ENCODE measurements at places on chromosomes 2 and 18. TPM values are rescaled to one million over a fixed set of nuclear protein-coding genes. Genes with fewer than 3 reads are reported as not detected.

DNA sequence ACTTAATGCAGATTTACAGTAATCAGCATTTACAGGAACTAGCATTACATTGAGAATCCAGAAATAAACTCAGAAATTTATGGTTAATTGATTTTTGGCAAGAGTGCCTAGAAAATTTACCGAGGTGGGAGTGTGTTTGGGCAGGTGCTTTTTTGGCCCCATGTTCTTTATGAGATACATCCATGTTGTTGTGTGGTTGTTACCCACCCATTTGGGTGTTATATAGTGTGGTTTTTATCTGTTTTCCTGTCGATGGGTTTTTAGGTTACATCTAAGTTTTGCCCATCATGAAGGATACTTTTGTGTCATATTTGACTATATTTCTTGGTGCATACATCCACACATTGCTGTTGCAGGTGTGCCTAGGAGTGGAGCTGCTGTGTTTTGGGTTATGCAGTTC is 82.0 kb downstream of the ATP9B start:
- no peak overlapping the region for H3K27ac ChIP-seq
- H3K27me3 ChIP-seq: no peaks in the 10 kb centered on the region
- no peak overlapping the region for H3K4me3 ChIP-seq
- no peaks in the 10 kb centered on the region for H3K36me3 ChIP-seq
- no peaks in the 10 kb centered on the region for H3K4me1 ChIP-seq

CFAP65 gene
- total RNA-seq: 0.13 TPM

- H3K4me1 ChIP-seq: no peaks in the 10 kb centered on the region
- no peak for DNase-seq
- no peaks in the 10 kb centered on the region for H3K36me3 ChIP-seq
- no peak overlapping the region for H3K4me3 ChIP-seq
- H3K27me3 ChIP-seq: no peaks in the 10 kb centered on the region
Observed at GRCh38 chr18:60599267-60599666, 226.7 kb upstream of the MC4R start.

DNA sequence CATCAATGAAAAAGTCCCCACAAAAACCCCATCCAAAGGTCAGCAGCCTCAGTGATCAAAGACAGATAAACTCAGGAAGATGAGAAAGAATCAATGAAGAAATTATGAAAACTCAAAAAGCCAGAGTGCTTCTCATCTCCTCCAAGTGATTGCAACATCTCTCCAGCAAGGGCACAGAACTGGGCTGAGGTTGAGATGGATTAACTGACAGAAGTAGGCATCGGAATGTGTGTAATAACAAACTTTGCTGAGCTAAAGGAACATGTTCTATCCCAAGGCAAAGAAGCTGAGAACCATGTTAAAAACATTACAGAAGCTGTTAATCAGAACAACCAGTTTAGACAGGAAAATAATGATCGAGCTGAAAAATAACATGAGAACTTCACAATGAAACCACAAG is 442.8 kb upstream of the SYT4 start:
- H3K4me1 ChIP-seq: no peaks in the 10 kb centered on the region
- H3K27me3 ChIP-seq: no peaks in the 10 kb centered on the region
- H3K4me3 ChIP-seq: no peak overlapping the region

VAMP8 gene
- 34.4 TPM for total RNA-seq

DNA sequence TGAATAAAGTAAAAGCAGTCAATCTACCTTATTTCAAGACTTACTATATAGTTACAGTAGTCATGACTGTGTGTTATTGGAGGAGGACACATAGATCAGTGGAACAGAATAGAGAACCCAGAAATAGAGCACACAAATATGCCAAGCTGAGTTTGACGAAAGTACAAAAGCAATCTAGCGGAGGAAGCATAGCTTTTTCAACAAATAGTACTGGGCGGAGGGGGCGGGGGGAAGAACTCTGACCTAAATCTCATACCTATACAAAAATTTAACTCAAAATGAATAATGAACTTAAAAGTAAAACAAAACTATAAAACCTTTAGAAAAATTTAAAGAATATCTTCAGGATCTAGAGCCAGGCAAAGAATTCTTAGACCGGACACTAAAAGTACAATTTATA is 139.1 kb downstream of the AGPS start:
- H3K27ac ChIP-seq: no peak overlapping the region
- no peak overlapping the region for H3K4me3 ChIP-seq
- H3K27me3 ChIP-seq: no peaks in the 10 kb centered on the region
- H3K4me1 ChIP-seq: peaks cover 4% of the 10 kb centered on the region

IL37 gene
- total RNA-seq: not detected

DNA sequence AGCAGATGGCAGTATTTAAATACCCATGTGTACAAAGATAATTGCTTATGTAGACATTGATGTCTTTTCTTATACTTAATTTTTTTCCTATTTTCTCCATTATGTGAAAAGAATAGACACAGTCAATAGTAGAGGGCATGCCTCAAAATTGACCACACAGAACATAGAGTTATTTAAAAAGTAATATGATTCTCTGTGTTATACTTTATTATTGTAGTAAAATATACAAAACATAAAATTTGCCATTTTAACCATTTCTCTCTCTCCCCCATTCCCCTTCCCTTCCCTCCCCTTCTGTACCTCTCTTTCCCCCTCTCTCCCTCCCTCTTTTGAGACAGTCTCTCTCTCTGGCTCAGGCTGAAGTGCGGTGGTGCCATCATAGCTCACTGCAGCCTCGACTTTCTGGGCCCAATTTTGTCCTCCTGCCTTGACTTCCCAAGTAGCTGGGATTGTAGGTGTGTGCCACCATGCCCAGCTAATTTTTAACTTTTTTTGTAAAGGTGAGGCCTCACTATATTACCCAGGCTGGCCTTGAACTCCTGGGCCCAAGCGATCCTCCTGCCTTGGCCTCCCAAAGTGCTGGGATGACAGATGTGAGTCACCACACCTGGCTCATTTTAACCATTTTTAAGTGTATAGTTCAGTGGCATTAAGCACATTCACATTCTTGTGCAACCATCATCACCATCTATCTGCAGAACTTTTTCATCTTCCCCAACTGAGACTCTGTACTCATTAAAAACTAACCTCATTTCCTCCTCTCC is 179.7 kb downstream of the MCFD2 start:
- no peaks in the 10 kb centered on the region for H3K36me3 ChIP-seq
- H3K27me3 ChIP-seq: no peaks in the 10 kb centered on the region
- no peak for DNase-seq
- H3K4me3 ChIP-seq: no peak overlapping the region
- no peak overlapping the region for H3K27ac ChIP-seq
- peaks cover 6% of the 10 kb centered on the region for H3K4me1 ChIP-seq

GRCh38 chr2:164044622-164045021 is 308.8 kb upstream of the FIGN start:
- H3K36me3 ChIP-seq: no peaks in the 10 kb centered on the region
- no peaks in the 10 kb centered on the region for H3K27me3 ChIP-seq
- no peak overlapping the region for H3K27ac ChIP-seq
- no peaks in the 10 kb centered on the region for H3K4me1 ChIP-seq
- no peak overlapping the region for H3K4me3 ChIP-seq

DNA sequence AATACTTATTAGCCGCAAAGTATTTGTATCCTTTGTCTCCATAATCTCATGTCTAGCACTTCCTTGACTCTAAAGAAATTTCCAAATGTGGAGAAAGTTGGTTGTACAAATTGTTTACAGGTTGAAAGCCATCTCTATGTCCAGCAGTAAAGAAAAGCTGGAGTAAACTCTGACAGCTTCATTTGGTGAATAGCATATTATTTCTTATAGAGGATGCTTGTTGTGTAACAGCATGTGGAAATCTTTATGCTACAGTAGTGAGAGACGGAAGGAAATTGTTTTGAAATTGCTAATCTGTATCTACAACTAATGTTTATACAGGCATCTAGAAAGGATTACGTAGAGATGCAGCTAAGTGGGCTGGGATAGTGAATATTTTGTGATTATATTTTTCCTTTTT is 78.5 kb downstream of the UGGT1 start:
- no peak for DNase-seq
- H3K36me3 ChIP-seq: peaks cover 49% of the 10 kb centered on the region
- no peaks in the 10 kb centered on the region for H3K4me1 ChIP-seq
- no peaks in the 10 kb centered on the region for H3K27me3 ChIP-seq
- H3K4me3 ChIP-seq: no peak overlapping the region
- H3K27ac ChIP-seq: no peak overlapping the region

DNA sequence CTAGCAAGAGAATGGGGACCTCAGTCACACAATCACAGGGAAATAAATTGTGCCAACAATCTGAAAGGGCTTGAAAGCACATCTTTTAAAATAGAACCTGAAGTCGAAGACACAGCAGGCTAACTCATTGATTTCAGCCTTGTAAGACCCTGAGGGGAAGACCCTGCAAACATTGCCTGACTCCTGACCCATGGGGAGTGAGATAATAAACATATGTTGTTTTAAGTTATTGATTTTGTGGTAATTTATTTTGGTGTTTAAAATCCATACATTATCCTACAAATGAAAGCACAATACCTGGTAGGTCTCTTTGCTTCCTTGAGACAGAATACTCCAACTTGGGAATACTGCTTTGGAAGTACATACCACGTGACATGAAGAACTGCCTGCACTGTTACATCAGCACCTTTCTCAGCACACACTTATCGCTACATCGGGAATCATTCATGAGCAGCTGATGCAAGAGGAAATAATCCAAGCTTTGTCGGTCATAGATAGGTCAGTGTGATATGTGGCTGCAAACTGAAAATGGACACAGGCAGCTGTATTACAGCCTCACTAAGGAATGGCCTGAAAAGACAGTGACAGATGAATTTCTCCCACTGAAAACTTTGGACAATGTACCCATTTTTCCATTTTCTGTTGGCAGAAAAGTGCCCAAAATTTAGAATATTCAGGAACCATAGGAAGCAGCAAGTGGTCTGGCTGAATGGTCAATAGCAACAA is 494.5 kb upstream of the MAP2 start:
- no peaks in the 10 kb centered on the region for H3K27me3 ChIP-seq
- H3K36me3 ChIP-seq: no peaks in the 10 kb centered on the region
- no peak overlapping the region for H3K27ac ChIP-seq
- no peak overlapping the region for H3K4me3 ChIP-seq
- no peak for DNase-seq

GRCh38 chr2:178718283-178718682 is 88.9 kb downstream of the TTN start:
- H3K27me3 ChIP-seq: no peaks in the 10 kb centered on the region
- no peak overlapping the region for H3K4me3 ChIP-seq
- H3K4me1 ChIP-seq: no peaks in the 10 kb centered on the region
- no peak overlapping the region for H3K27ac ChIP-seq
- DNase-seq: no peak

LDAH gene
- 26.3 TPM for total RNA-seq

DNA sequence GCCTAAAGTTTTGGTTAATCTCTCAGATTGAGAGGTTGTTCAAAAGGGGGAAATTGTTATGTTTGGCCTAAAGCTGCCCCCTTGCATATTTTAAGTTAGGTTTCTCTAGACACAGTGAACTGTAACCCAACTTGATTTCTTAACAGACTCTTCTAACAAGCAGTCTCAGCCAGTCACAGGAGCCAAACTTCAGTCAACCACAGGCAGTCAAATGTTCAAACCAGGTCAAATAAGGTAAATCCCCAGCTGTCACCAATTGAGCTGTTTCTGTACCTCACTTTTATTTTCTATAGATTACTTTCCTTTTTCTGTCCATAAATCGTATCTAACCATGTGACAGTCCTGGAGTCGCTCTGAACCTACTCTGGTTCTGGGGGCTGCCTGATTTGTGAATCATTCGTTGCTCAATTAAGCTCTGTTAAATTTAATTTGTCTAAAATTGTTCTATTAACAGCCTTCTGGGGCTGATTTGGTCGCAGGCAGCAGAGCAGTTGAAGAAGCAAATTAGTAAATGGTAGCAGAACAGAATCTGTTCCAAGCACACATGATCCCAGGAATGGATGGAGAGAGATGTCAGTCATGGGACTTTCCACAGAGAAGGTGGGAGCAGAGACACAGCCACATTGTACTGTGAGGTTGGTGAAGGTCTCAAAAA is 16.4 kb upstream of the NFU1 start:
- no peak overlapping the region for H3K4me3 ChIP-seq
- no peaks in the 10 kb centered on the region for H3K36me3 ChIP-seq
- H3K27me3 ChIP-seq: no peaks in the 10 kb centered on the region
- H3K27ac ChIP-seq: no peak overlapping the region
- DNase-seq: no peak

FOXD4L1 gene
- total RNA-seq: not detected

DNA sequence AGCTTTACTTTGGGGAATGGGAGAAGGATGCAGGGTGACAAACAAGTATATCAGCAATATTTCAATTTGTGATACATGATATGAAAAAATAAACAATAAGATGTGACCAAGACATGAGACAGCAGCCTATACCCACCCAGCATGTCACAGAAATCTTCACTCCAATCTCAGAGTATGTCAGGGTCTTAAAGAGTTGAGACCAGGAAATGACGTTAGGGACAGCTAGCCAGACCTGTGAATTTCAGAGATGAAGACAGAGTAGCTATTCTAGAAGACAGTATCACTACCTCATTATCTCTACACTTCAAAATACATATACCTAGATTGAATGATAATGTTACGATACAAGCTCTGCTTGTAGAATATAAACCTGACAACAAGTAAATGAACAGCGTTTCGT is 282.8 kb downstream of the ZEB2 start:
- H3K4me3 ChIP-seq: no peak overlapping the region
- H3K4me1 ChIP-seq: no peaks in the 10 kb centered on the region
- no peaks in the 10 kb centered on the region for H3K27me3 ChIP-seq
- H3K27ac ChIP-seq: no peak overlapping the region
- DNase-seq: no peak

RFTN2 gene
- total RNA-seq: 2.4 TPM

GRCh38 chr2:47616506-47616905 is 166.4 kb upstream of the MSH6 start:
- no peaks in the 10 kb centered on the region for H3K27me3 ChIP-seq
- DNase-seq: no peak
- 0 out of 2 replicates have a peak, but pooled peaks cover 2% of the 10 kb centered on the region for H3K4me1 ChIP-seq
- H3K4me3 ChIP-seq: no peak overlapping the region
- no peak overlapping the region for H3K27ac ChIP-seq

DCDC2C gene
- not detected for total RNA-seq

- no peaks in the 10 kb centered on the region for H3K36me3 ChIP-seq
- no peaks in the 10 kb centered on the region for H3K27me3 ChIP-seq
- DNase-seq: no peak
- no peak overlapping the region for H3K4me3 ChIP-seq
- no peak overlapping the region for H3K27ac ChIP-seq
Observed at GRCh38 chr2:152430876-152431275, 95.9 kb downstream of the FMNL2 start.

DNA sequence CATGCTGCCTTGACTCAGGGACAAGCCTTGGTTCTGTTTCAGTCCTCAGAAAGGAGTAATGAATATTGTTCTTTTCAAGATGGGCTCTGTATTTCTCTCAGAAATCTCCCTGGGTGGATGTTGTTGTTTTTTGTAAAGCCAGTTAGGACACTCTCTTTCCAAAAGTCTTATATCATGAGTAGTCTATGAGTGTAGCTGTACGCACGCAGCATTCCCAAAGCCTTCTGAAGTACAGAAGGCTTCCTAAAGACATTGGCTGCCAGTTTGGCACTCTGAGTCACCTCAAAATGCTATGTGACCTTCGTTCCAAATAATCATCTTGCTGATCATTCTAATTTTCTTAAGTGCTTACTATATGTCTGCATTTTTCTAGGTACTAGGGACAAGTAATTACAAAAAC is 16.7 kb upstream of the GTF2A1L start:
- no peak for DNase-seq
- no peaks in the 10 kb centered on the region for H3K27me3 ChIP-seq
- H3K27ac ChIP-seq: no peak overlapping the region
- H3K4me1 ChIP-seq: no peaks in the 10 kb centered on the region

RESP18 gene
- not detected for total RNA-seq

ABCB11 gene
- not detected for total RNA-seq

Measured in H1 (cell line).